Activated T-helper 1 cell treated with Interleukin-2 at 50 U/mL for 16 hours (primary cell): ENCODE measurements at places on chromosomes 1 and 21.

DNA sequence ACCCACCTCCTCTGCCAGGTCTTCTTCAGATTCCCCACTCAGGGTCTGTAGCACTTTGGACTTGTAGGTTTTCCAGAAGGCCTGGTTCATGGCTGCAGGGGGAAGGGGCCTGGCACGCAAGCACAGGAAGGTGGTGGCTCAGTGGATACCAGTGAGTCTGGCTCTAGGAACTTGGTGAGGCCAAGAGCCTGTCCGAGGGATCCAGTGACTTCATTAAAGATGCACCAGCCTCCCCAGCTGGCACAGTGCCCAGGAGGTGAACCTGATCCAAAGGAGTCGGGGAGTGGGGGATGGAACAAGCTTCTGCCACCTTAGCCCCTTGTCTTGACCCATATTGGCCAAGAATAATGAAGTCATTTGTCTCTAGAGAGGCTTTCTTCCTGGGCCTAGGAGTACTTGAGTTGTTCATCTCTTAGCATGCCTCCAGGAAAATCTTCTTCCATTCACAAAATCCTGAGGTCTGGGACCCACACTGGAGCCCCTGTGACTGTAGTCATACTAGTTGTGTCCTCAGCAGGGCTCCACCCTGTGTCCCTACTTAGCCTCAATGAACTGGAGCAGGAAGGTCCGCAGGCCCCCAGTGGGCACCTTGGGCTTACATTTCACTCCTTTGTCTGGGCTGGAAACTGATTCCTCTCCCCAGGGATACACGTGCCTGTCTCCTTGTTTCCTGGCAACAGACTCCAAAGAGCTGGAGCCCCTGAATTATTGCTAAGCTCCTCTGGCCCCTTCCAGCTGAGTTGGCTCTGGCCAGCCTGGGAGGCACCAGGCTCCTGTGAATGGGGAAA, at the start of gene C1orf232:
C1orf232 (minus strand) TSS at position 554 of the 788 bp plus-strand sequence; CDS start at position 90, 464 bp downstream.
- DNase-seq: no peak

GRCh38 chr1:87394982-87395381, 66.3 kb downstream of the LMO4 start:
- DNase-seq: no peak

- no peak for DNase-seq
These were observed 3.2 kb downstream of the FCRL2 start for GRCh38 chr1:157773493-157774350.

DNA sequence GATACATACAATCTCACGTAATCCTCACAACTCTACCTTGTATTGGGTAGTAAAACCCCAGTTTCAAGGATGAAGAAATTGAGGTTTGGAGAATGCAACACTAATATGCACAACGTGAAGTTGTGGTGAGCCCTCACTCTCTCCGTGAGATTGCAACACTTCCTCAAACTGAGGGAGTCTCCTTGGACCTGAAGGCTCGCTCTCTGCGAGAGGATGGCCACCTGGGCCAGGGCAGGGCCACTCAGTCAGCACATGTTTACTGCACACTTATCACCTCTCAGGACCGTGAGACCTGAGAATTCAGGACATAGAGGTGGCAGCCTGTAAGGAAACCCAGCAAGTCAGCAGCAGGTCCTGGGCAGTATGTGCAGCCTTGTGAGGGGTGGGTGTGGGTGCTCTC, 8.7 kb downstream of the SH3BP5L start:
- no peak for DNase-seq

DNA sequence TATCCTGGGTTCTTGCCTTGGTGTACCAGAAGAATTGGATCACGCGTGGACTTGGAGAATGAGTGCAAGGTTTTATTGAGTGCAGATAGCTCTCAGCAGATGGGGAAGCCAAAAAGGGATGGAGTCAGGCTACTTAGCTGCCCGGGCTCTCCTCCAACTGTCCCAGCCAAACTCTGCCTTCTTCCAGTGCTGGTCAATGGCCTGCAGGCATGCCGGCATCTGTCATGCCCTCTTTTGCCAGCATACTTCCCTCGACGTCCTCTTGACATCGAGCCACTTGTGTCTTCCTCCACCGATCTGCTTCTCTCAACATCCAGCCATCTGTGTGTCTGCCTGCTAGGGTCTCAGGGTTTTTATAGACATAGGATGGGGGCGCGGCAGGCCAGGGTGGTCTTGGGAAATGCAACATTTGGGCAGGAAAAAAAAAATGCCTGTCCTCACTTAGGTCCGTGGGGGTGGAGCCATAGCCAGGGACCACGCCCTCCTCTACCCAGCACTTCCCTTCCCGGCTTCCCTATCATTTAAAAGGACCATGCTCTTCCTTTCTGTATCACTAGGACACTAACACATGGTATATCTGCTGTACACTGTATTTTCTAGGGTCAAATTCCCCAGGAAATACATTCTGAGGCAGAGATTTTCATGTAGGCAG, 47.0 kb upstream of the BCAR3 start:
- no peak for DNase-seq

DNA sequence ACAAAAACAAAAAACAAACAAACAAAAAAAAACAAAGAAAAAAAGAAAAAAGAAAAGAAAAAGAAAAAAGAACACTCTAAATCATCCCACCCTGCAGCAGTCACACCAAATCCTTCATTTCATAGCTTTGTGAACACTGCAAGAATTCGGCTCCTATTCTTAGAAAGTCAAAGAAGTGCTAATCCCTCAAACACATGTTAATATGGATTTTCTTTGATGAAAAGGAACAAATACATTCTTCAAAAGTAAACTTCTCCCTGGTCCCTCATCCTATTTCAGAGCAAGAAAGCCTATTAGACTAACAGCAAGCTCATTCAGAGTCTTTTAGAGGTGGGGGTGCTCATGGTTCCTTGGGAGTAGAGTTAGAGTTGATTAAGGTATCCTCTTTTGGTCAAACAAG, 7.2 kb upstream of the MRPL39 start:
- no peak for DNase-seq

GRCh38 chr1:51236531-51237350, 668 bp downstream of the RNF11 start:
- DNase-seq: peak; percentile 13

DNA sequence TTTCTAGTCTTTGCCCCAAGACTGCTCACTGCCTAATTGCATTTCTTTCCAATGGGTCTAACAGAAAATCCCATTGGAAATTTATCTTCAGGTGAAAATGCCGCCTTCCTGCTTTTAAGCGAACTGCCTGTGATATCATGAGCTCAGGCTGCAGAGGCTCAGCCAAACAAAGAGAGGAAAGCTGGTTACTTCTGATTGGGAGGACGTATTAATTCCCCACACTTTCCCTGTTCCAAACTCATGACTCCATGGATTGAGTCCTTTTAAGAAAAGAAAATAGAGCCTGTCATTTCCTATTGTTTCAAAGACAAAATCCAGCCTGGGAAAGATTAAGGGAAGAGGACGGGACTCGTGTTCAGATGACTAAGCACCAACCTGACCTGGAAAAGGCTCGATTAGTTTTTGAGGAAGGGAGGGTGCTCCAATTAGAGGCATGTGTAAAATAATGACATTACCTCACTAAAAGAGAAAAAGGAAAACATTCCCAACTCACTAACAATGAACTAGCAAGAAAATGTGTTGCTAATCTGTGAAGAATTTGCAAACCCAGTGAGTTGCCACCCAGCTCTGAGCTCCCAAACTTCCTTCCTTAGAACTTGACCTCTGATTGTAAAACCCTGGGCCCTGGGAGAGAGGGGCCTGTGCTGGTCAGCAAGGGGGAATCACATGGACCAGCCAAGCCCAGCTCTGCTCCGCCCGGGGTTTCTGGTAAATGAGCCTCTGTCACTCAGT, 61.2 kb downstream of the TCP10L start:
- DNase-seq: no peak

- DNase-seq: no peak
These were observed 83.3 kb downstream of the LACTBL1 start for GRCh38 chr1:22889213-22889827.

DNA sequence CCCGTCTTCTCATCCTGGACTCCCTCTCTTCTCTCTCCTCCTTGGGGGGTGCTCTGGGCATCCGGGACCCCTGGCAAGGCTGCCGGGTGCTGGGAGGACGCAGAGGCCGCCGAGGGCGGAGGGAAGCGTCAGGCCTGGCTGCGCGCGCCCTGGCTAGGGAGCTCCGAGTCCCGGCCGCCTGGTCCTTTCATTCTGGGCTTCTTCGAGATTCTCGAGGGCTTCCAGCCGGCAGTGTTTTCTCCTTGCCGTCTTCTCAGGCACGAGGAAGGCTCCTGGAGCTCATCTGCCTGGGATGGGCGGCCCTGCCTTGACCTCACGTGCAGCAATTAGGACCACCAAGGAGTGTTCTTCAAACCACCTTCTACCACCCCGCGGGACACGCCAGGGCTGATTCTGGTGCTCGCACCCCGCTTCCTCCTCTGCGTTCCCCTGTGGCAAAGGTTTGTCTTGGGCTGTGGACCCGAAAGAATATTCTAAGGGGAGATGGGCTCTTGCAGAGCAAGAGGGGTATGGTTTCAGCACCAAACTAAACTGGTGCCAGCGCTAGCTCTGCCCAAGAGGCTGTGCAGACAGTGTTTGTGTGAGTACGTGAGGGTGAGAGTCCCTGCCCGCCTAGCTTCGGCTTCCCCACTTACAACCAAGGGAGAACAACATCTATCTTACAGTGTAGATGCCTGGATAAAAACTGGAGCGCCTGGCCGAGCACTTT, 36.5 kb downstream of the PIK3CD start:
- no peak for DNase-seq

DNA sequence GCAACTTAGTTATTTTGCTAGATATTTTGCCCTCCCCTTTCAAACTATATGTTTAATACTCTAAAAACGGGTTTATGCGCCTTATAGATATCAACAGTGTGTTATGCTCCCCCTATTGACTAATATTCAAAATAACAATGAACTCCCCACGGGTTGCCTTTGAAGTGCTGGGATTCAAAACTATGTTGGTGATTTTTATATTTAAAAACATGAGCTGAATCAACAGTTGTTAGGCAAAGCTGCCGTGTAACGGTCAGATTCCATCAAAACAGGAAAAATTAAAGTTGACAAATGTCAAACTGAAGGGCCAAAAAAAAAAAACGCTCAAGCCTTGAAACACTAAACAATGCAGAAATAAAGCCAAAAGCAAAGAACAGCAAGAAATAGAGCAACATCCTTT, 2.5 kb downstream of the TGFBR3 start:
- no peak for DNase-seq

DNA sequence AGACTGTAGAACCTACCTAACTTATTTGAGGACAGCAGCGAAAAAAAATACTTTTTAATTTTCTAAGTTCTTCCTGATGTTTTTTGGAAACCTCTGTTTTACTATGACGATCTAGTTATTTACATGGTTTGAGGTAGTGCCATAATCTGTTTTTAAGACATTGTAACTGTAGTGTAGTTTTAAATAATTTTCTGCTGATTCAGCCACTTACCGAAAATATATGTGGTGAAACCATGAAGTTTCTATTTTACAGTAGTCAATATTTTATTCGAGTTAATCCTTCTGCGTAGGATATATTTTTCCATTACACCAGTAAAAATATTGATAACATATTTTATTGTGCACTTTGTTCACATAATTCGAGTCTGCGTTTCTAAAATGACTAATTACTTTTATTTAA, 121.7 kb upstream of the RRP15 start:
- DNase-seq: no peak

GRCh38 chr1:220032911-220033310, 13.4 kb downstream of the EPRS1 start:
- DNase-seq: no peak

GRCh38 chr1:39105061-39105840, 79.1 kb downstream of the NDUFS5 start:
- DNase-seq: peak; percentile 50

GRCh38 chr1:221439008-221439746, 302.7 kb downstream of the DUSP10 start:
- DNase-seq: peak; percentile 34

- DNase-seq: no peak
These were observed 11.6 kb downstream of the NTNG1 start for GRCh38 chr1:107152395-107152794.

DNA sequence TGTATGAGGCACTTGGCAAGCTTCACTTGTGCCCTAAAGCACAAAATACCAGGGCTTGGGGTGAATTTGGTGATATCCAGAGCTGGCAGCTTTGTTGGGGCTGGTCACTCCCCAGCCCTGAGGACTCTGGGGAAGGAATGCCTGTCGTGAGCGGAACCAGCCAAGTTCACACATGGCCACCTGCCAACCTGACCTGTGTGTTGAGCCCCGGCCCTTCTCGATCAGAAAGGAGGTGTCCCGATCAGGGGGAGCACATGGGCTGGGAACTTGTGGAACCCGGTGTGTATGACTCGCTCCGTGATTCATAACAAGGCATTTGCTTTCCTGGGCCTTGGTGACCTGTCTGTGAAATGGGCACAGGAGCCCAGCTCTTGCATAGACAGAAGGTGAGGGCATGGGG, 43.1 kb downstream of the AGPAT3 start:
- no peak for DNase-seq

- no peak for DNase-seq
These were observed 176.1 kb downstream of the CLIC6 start for GRCh38 chr21:34844924-34845238.

DNA sequence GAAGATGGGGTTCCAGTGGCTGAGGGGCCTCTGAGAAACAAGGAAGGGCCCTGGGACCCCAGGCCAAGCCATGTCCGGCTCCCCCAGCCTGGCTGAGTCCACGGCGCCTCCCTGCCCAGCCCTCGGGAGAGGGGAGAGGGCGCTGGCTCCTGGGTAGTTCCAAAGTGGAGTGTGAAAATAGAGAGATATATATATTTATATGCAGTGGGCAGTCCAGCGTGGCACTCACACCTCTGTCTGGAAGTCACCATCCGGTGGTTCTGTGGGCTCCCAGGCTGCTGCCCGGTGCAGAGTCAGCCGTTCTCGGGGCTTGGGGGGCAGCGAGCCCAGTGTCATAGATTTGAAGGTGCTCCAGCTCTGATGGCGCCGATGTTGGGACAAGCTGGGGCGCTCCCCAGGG, 23.4 kb upstream of the COL16A1 start:
- DNase-seq: no peak

DNA sequence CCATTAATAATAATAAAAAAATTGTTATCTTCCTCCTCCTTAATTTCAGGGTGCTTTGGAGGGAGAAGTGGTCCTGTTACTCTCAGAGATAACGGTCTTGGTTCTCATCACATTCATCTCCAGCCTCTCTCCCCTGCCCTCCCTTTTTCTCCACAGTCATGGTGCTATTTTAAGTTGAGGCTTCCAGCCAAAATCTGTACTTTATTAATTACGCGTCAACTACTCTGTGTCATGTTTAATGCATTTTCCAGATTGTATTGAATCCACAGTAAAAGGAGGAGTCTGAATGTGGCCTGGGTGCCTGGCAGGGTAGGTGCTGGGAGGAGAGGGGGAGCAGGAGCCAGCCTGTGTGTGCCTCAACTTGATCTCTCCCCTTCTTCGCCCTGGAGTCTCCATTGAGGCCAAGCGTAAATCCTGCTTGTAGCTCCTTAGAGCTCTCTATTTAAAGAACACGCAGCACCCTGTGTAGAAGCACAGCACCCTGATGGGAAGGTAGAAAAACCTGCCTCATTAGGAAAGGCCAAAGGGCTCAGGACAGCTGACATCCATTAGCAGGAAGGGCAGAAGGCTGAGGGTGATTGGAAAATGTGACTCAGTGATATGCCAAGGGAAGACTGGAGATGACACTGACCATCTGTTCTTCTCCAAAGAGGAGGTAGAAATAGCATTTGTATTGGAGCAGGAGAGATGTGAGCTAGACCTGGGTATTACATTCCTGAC, 82.4 kb downstream of the PLXNA2 start:
- no peak for DNase-seq
